ENCODE measurements at places on chromosomes 6 and 20.

DNA sequence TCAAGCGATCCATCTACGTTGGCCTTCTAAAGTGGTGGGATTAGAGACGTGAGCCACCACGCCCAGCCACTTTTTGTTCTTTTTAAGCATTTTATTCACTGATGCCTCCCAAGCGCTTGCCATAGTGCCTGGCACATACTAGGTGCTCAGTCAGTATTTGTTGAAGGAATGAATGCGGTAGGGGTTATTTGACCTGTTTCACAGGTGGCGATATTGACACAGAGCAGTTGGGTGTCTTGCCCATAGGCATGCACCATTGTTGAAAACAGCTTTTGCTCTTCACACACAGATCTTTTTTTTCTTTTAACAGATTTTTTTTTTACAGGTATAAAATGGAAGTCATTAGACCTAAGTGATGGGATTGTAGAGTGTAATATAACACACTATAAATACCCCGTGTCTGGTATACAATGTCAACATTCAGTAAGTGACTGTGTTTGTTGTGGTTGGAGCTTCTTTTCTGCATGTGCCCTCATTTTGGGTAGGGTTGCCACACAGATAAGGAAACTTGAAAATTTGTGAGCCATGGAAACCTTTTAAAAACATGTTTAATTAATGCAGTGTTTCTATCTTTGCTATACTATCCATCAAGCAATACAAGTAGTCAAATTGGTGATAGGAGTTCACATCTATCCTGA lies 24.8 kb downstream of the RREB1 start:
- DNase-seq = no peak
- no peak overlapping the region for H3K4me3 ChIP-seq
- H3K36me3 ChIP-seq = no peaks in the 10 kb centered on the region

DNA sequence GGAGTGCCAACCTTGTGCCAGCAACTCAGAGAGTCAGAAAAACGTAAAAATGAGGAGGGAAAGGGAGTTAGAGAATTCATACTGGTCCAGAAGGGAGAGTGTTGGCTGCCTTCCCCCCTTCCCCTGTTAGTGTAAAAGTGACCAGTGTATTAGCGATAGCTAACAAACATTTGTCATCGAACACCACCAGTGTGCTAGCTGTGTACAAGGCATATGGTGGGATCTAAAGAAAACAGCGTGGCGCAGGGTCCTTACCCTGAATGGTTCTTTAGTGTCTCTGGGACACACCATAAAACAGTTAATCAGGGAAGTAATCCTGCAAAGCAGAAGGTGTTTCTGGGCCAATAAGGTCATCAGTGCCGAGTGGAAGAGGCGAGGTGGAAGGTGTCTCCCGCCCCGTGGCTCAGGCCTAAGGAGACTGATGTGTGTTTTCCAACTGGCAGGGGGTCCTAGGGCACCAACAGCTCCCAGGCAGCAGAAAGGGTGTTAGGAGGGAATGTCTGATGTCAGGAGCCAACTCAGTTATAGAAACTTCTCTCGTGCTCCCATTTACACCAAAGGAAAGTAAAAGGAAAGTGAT lies 91.9 kb downstream of the TCP11 start:
- no peaks in the 10 kb centered on the region for H3K27me3 ChIP-seq
- H3K36me3 ChIP-seq = no peaks in the 10 kb centered on the region
- peaks cover 19% of the 10 kb centered on the region for H3K4me1 ChIP-seq
- H3K27ac ChIP-seq = 0 out of 2 replicates have a peak overlapping the region, but pooled peaks have one; percentile 47
- DNase-seq = no peak
- H3K4me3 ChIP-seq = no peak overlapping the region

GRCh38 chr6:122673343-122673961 lies 63.2 kb downstream of the PKIB start:
- peaks cover 13% of the 10 kb centered on the region for H3K36me3 ChIP-seq
- no peak for DNase-seq
- H3K27ac ChIP-seq = no peak overlapping the region
- no peaks in the 10 kb centered on the region for H3K27me3 ChIP-seq
- no peak overlapping the region for H3K4me3 ChIP-seq

DNA sequence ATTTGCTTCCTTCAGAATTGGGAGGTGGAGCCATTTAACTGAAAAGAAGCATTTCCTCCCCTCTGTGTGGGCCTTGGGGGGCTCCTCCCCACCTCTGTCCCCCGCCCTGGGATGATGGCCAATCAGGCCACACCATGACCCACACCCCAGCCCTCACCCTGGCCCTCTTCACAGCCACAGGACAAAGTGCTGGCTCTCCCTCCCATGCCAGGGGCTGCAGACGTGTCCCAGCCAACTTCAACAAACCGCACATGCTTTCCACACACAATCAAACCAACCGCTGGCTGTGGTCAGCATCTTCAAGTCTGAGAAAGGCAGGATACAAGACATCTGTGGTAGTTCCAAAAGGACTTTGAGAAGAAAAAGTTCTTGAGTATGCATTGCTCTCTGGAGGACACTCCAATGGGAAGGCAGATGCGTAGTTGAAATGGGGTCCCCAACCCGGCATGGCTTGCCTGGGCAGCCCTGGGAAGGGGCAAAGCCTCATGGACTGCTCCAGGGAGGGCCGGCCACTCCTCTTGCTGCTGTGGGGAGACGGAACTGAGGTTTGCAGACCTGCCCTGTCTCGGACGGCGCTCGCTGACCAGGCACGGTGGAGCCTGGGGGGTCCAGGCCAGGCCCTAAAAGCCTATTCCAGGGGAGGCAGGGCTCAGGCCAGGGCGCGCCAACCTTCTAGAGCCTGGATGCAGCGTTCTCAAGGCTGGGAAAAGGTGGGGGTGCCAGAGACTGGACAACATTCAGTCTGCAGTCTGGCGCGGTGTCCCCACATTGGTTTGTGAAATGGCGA lies 12.2 kb downstream of the TTLL2 start:
- no peaks in the 10 kb centered on the region for H3K27me3 ChIP-seq
- no peak for DNase-seq
- H3K36me3 ChIP-seq = no peaks in the 10 kb centered on the region
- H3K4me3 ChIP-seq = no peak overlapping the region

GRCh38 chr20:64234291-64234791 lies 21.2 kb upstream of the PCMTD2 start:
- H3K36me3 ChIP-seq = no peaks in the 10 kb centered on the region
- no peaks in the 10 kb centered on the region for H3K27me3 ChIP-seq
- no peak for DNase-seq

DNA sequence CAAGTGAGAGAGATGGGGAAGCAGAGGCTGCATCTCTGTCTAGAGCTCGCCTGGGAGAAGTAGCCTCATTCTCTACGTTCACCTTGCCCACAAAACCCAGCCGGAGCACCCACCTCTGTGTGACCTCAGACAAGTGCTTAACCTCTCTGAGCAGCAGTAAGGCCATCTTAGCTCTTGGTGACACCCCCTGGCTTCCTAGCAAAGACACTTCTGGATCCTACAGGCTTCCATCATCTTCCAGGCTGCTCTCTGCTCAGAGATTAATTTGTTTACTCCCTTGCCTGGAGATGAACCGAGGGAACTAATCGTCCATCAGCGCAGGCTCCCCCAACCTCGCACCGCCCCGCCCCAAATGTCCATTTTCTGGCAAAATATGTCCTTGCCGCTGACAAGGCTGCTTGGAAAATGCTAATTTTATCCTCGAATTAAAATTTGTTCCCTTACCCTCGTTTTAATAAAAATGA lies 24.0 kb upstream of the CTNNBL1 start:
- H3K27me3 ChIP-seq = no peaks in the 10 kb centered on the region
- no peaks in the 10 kb centered on the region for H3K36me3 ChIP-seq
- H3K27ac ChIP-seq = no peak overlapping the region
- DNase-seq = no peak
- H3K4me1 ChIP-seq = 0 out of 2 replicates have a peak, but pooled peaks cover 2% of the 10 kb centered on the region

DNA sequence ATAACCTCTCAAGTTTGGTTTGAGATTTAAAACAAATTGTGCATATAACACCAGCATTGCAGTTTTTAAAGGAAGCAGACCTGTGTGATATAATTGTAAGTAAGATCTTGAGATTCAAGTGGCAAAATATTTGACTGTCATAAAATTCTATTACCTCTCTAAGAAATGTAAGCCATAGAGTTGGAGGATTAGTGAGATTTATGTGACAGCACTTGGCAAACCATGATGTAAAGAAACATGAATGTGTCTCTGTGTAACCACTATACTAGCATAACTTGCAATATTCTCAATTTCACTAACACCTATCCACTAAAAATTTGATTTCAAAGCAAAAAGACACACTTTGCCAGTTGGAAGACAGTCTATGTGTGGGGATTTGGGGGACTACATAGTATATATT lies 190.2 kb upstream of the SSTR4 start:
- H3K36me3 ChIP-seq = no peaks in the 10 kb centered on the region
- H3K4me3 ChIP-seq = no peak overlapping the region
- no peaks in the 10 kb centered on the region for H3K27me3 ChIP-seq
- H3K27ac ChIP-seq = no peak overlapping the region

DNA sequence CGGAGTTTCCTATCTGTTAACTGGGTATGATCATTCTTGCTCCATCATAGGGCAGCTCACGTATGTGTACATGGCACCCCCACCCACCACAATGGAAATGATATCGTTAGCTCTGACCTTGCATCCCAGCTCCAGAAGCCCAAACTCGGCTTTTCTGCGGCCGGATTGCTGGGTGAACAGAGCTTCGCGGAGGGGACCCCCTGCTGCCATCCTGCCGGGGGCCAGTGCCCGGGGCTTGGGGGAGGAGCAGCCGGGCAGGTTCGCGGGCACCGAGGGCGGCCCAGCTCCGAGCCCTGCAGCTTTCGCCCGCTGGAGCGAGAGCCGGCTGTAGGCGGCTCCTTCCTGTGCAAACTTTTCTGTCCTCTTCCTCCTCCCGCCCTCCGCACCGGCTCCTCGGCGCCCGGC lies 24.9 kb upstream of the FUCA2 start:
- DNase-seq = no peak
- no peaks in the 10 kb centered on the region for H3K36me3 ChIP-seq
- H3K27ac ChIP-seq = no peak overlapping the region
- H3K4me1 ChIP-seq = peaks cover 10% of the 10 kb centered on the region

GRCh38 chr6:69542494-69542893 lies 254.3 kb downstream of the LMBRD1 start:
- no peaks in the 10 kb centered on the region for H3K27me3 ChIP-seq
- DNase-seq = no peak
- H3K27ac ChIP-seq = no peak overlapping the region
- H3K36me3 ChIP-seq = no peaks in the 10 kb centered on the region
- H3K4me3 ChIP-seq = no peak overlapping the region

DNA sequence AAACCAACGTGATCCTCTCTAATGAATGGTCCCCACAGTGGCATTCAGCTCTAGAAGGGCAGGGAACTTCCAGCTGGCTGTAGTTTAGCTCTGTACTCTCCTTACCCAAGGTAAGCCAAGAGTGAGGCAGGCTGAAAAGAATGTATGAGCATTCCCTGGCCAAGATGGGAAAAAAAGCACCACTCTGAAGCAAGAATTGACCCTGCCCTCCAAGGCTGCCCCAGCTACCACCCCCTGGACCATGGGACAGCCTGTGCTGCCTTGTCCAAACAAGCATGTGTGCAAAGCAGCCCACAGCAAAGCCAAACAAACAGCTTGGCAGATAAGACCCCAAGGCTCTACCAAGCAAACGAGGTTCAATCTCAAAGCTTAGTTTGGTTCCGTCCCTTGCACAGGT lies 73.9 kb downstream of the GFOD1 start:
- H3K4me1 ChIP-seq = peaks cover 6% of the 10 kb centered on the region
- H3K27me3 ChIP-seq = no peaks in the 10 kb centered on the region

GRCh38 chr20:14219801-14220461 lies 117.5 kb downstream of the FLRT3 start:
- peaks cover 7% of the 10 kb centered on the region for H3K4me1 ChIP-seq
- H3K27me3 ChIP-seq = no peaks in the 10 kb centered on the region
- H3K27ac ChIP-seq = no peak overlapping the region
- H3K4me3 ChIP-seq = no peak overlapping the region

- H3K4me3 ChIP-seq = peak within 1 kb of the TSS; percentile 84
- H3K27me3 ChIP-seq = no peaks in the 10 kb centered on the region
- H3K27ac ChIP-seq = peak within 1 kb of the TSS; percentile 96
- peak; percentile 98 for DNase-seq
Observed at GRCh38 chr6:37819177-37819801, at the start of gene ZFAND3. ZFAND3 (plus strand) TSS chr6:37819727; CDS start chr6:37819946, 219 bp downstream.

DNA sequence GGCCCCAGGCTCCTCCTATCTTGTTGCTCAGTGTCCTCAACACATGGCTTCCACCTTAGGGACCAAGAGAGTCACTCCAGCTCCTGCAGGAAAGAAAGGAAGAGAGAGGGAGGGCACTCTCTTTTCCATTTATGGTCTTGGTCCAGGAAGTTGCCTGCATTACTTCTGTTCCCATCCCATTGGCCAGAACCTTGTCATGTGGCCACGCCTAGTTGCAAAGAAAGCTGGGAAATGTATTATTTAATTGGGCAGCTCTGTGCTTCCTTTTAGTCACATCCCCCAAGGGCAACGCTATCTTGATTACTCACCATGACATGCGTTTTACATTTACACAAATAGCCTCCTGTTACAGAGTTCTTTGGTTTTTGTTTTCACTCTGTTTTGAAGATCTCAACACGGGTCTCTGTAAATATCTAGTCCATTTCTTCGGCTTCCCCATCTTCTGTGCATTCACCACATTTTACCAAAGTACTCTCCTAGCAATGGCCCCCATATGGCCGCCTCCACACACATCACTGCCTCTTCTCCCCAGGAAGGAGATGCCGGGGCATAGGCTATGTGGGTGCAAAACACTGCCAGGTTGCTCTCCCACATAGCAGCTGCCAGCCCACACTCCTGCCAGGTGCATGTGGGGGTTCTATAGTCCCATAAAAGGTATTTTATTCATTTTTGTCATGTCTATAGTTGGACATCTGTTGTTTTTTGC lies 35.7 kb upstream of the ZMYND8 start:
- H3K27me3 ChIP-seq = no peaks in the 10 kb centered on the region
- H3K27ac ChIP-seq = no peak overlapping the region
- no peak for DNase-seq
- H3K4me1 ChIP-seq = no peaks in the 10 kb centered on the region
- no peak overlapping the region for H3K4me3 ChIP-seq

DNA sequence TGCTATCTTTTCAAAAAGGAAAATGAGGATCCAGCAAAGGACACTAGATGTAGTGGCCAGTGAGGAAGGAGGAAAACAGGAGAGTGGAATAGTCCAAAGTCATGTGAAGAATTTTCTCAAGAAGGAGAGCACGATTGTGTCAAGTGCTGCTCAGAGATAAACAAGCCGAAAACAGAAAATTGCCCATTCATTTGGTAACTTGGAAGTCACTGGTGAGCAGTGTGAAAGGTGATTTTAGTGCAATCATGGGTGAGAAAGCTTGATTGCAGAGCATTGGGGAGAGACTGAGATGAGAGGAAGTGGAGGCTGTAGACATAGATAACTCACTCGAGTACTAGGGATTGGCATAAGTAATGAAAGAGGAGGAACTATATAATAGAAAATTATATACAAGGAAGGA lies 26.0 kb upstream of the PRDM1 start:
- H3K4me1 ChIP-seq = no peaks in the 10 kb centered on the region
- DNase-seq = no peak
- no peaks in the 10 kb centered on the region for H3K27me3 ChIP-seq
- H3K36me3 ChIP-seq = no peaks in the 10 kb centered on the region

Data from H1 (cell line).